ENCODE measurements at places on chromosomes 4 and X.

DNA sequence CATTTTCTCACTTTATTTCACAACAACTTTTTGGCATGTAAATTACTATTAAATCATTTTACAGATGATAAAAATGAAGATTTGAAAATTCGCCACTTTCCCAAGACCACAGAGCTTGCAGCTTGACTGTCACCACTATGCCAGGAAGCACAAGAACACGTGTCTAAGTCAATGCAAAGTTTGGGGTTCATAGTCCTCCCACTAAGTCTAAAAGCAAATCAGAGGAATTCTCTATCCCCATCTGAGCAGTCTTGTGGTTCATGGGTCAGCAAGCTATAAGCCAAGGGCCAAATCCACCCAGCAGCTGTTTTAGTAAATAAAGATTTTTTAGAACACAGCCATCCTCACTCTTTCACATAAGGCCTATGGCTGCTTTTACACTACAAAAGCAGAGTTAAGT lies 833.3 kb upstream of the INTU start:
- no peak for DNase-seq

DNA sequence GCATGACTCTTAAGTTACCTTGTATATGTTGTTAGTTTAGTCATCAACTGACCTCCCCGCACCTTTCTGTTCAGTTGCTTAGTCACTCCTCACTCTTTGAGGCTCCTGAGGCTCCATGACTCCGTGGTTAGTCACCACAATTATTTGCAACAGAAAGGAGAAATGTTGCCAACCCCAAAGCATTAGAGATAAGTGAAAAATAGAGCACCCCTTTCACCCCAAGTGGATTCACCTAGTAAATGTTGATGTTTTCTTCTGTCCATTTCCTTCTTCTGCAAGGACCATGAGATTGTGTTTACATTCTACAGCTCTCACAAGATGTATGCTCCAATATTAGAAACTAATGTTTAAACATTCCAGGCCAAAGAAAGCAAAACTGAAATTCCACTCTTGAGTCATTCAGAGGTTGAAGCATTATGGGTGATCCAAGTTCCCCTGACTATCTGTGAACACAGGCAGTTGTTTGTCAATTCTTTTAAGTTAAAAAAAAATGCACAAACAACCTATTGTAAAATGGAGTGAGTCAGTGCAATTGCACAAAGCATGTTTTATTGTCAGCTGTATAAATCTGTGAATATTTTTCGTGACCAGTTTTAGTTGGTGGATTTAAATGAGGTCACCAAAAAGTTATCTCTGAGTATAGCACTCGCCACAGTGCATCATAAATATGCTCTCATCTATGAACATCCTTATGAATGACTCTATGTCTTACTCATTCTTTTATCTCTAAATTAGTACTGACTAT lies 552.4 kb upstream of the MAGEB2 start:
- no peak for DNase-seq

- no peak for DNase-seq
Observed at GRCh38 chr4:14918336-14918735, 83.9 kb upstream of the CPEB2 start.

DNA sequence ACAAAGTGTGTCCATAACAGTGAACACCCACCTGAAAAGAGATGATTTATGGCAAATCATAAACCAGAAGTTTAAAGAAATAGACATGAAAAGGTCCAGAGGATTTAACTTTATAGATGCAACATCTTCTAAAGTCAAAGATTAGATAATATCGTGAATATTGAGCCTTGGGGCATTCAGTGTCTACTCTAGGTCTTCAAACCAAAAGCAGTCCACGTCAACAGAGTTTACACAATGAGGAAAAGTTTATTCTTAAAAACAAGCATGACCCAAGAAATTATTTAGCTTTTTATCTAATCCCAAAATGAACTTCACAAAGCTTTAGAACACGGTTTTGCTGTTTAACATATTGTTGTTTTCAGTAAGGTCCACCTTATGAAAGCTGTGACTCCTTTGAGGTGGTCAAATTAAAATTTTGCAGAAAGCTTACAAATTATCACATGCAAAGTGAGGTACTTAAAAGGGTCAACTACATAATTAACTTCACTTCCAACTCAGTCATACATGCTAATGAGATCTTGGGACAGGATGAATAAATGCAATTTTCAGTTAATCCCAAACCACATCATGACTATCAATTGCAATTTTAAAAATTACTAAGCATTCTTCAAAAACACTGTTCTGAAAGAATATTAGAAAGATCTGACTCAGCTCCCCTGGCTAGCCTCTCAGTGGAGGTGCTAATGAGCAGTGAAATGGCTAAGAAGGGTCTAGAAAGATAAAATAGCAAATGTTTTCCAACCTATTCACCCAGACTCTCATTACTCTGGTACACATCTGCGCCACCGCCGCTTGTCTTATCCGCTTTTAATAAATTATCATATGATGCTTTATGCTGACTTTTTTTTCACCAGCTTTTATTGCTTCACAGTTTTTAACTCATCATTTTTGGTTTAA lies 92.4 kb upstream of the WDR17 start:
- DNase-seq, result no peak

- no peak for DNase-seq
Observed at GRCh38 chr4:26034849-26035248, 120.8 kb downstream of the SMIM20 start.

DNA sequence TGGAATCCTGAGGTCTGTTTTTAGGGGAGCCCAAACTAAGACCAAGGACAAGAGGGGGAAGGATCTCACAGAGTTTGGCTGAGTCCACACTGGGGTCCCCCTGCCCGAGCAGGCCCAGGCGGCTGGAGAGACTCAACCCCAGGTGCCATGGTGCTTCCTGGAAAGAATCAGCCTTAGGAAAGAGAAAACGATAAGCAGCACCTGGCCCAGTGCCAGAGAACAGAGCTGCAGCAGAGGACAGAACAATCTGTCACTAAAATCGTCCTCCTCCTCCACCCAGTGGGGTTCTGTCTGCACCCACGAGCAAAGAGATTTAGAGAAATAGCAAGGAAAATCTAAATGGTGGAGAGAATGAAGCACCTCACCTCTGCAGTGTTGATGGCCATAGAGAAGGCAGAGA lies 470.5 kb downstream of the BCOR start:
- DNase-seq, result no peak

DNA sequence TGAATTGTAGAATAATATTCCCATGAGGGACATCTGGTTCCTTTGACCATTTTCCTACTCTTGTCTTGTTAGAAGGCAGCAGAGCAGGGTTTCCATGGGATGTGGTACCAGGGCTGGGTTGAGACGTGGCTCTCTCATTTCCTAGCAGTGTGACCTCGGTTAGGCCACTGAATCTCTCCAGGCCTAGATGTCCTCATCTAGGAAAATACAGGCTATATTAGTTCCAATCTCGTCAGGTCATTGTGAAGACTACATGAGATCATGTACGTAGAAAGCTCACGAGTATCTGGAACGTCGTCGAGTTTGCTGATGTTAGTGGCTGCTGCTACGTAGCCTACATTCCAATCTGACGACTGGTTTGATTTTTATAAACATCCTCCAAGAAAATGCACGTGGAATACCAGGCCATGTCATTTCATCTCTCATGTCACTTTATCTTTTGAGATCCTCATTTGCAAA lies 278.2 kb upstream of the GATB start:
- no peak for DNase-seq

DNA sequence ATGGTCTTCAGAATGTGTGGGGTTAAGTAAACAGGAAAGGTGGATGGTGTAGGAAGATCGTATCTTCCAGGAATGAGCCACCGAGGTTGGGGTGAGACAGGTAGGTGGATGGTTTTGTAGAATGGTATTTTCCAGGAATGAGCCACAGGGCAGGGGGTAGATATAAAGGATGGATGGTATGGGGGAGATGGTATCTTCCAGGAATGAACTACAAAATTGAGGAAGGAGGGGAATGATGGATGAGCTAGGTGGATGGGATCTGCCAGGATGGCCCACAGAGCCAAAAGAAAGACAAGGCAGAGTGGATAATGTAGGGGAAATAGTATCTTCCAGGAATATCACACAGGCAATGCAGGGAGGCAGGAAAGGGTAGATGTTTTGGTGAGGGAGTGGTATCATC lies 60.0 kb downstream of the MAOA start:
- DNase-seq, result no peak

GRCh38 chrX:57417827-57418226 lies 131.3 kb downstream of the FAAH2 start:
- DNase-seq, result no peak

DNA sequence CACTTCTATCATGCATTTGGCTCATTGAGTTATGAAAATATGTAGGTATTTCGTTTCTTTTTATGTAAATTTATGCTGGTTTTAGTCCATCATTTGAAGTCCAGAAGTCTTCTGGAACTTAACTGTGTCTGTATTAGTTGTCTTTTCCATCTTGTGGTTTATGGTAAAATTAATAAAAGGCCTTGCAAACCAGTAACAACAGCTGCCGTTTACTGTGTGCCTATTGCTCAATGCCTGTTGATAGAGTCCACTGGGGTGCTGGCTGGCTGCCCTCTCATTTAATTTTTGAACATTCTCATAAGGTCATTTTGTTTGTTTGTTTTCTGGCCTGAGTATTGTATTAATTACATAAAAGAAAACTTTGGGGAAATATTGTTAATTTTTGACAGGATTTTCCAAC lies 98.0 kb downstream of the NAA11 start:
- no peak for DNase-seq

- no peak for DNase-seq
Observed at GRCh38 chr4:88212253-88212561, 53.8 kb upstream of the ABCG2 start.

GRCh38 chr4:129823105-129823504 lies 727.2 kb downstream of the C4orf33 start:
- no peak for DNase-seq

GRCh38 chr4:14445882-14446281 lies 556.4 kb upstream of the CPEB2 start:
- DNase-seq, result no peak
